Bone marrow (tissue), 2 donors: ENCODE measurements at places on chromosomes 4 and X.

- no peak for DNase-seq
Observed at GRCh38 chrX:103565752-103566151, 19.6 kb upstream of the TCEAL4 start.

GRCh38 chr4:149980121-149980682, 98.0 kb upstream of the DCLK2 start:
- DNase-seq: no peak

DNA sequence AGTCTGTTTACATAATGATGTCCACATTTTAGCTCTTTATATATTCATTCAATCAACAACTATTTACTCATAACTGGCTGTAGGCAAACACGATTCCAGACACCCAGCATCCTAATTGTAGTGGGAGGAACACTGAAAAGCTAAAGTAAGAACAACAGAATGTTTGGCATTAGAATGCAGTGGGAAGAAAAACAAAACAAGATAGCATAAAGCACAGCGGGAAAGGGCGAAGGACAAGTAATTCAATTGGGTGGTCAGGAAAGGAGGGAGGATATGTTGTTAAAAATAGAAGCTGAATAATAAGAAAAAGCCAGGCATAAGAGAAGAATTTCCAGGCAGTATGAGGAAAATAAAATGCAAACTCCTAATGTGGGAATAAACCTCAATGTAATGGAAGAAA, 189.5 kb upstream of the FAT4 start:
- no peak for DNase-seq

DNA sequence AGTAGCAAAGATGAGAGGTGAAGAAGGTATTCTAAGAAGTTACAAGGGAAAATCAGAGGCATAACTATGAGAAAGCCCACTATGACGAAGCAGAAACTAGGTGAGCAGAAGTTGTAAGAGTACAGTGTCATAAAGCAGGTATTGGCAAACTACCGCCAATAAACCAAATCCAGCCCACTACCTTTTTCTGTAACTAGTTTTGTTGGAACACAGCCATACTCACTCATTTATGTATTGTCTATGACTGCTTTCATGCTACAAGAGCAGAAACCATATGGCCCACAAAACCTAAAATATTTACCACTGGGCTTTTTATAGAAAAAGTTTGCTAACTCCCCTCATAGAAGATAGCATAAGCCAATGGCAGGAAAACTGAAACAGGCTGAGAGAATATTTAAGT, 31.8 kb upstream of the ZCCHC13 start:
- no peak for DNase-seq

GRCh38 chr4:121900132-121900983, 30.1 kb upstream of the BBS7 start:
- DNase-seq: peak; percentile 28

GRCh38 chr4:104416725-104417356, 77.9 kb downstream of the CXXC4 start:
- DNase-seq: no peak

- DNase-seq: no peak
Observed at GRCh38 chrX:114201622-114202021, 382.3 kb upstream of the HTR2C start.

DNA sequence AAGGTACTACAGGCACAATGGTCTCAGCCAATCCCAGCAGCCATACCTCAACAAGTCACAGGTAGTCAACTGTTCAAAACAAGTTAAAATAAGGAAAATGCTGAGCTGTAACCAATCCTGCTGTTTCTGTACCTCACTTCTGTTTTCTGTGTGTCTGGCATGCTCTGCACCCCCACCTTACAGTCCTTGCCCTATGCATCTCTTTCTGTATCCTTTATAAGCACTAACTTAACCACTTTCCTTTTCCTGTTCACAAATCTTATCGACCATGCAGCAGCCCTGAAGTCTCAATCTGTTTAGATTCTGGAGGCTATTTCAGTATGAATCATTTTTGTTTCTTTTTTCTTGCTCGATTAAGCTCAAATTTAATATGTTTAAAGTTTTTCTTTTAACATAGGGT, 12.5 kb upstream of the FAM13A start:
- DNase-seq: no peak

DNA sequence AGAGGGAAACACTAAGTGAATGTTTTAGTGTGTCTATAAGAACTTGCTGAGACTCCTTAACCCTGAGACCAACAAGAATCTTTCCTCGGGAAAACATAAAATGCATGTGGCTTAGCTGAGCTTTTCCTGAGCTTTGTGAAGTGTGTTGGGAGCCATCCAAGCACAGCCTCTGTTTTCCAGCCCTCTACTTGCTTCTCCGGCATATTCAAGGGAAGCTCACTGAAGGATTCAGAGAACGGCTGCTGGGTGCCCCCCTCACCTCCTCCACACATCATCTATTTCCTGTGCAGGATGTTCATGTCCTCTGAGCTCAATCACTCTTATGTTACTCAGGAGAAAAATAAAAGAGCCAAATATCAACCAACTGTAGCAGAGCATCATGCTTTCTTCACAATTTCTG, 492.1 kb downstream of the IL15 start:
- DNase-seq: peak; percentile 48

GRCh38 chr4:40270609-40271008, 64.5 kb upstream of the CHRNA9 start:
- no peak for DNase-seq
